ENCODE measurements at places on chromosomes 6 and 20.

- DNase-seq = no peak
These were observed 14.8 kb downstream of the CST7 start for GRCh38 chr20:24963672-24964505.

DNA sequence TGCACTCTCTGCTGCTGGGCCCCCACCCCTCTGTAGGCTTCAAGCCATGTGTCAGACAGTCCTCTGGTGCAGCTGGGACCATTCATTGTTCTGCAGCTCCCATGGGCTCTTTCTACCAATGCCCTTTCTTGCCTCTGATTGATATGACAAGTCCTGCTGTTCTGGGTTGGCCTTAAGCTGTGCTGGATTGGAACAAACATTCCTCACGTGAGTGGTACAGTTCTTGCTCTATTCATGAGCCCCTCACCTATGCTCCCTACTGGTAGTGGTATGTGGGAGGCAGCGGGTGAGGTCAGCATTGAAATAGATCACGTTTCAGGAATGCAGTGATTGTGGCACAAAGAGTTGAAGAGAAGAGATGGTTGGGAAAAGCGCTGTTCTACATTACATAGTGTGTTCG, 48.8 kb upstream of the RALY start:
- no peak for DNase-seq

DNA sequence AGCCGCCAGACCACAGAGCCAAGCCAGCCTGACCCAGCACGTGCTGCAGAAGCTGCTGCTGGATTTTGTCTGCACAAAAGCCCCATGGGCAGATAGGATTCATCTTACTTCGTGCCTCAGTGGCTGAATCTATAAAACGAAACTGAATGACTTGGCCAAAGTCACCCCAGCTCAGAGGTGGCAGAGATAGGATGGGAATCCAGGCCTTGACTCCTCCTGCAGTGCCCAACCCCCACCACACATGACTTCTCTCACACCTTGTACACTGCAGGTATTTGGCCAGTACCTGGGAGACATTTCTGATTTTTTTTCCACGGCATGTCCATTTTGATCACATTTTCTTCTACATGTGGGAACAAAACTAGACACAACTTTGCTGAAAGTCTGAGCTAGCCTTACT, 182.1 kb downstream of the ANKRD60 start:
- DNase-seq = no peak

- no peak for DNase-seq
These were observed 30.9 kb upstream of the ASXL1 start for GRCh38 chr20:32327087-32327681.

GRCh38 chr6:89350281-89350966, 2.1 kb downstream of the UBE2J1 start:
- DNase-seq = no peak

GRCh38 chr6:166489301-166490155, 97.0 kb downstream of the RAMACL start:
- no peak for DNase-seq

- DNase-seq = no peak
These were observed 126.0 kb upstream of the LRFN2 start for GRCh38 chr6:40713002-40713719.

DNA sequence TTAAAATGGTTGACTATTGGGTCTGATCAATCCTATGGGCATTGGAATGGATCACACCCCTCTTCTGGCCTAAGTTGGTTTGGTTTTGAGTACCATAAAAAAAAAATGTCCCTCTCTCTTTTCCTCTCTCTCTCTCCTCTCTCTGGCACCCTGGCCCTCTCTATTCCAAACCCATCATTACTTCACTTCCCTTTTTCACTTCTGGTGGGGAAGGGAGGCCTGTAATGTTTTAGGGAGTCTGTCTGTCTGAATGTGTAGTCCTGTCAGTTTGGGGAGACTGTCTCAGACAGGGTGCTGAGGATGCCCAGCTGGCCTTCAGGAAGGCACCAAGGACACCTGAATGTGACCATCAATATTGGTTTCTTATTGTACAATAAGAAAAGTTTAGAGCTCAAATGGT, 165.8 kb downstream of the CD24 start:
- no peak for DNase-seq

GRCh38 chr6:113464960-113465359, 392.2 kb upstream of the MARCKS start:
- peak; percentile 47 for DNase-seq

DNA sequence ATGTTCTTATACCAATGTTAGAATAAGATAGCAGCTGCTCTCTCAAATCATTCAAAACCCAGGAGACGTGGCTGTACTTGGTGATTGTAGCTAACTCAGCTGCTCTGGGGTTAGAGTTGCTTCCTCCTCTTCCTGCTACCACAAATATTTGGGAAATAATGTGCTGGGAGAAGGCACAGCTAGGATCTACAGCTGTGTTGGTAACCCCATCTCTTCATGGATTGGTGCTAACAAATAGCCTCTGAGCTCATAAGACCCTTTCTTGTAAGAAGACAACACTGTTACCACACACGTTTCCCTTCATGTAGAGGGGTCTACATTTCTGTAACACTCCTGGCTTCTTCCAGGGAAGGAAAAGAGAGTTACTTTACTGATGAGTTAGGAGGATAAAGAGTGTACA, 911.0 kb upstream of the CITED2 start:
- no peak for DNase-seq

GRCh38 chr6:166476061-166476591, 93.4 kb upstream of the MPC1 start:
- no peak for DNase-seq

DNA sequence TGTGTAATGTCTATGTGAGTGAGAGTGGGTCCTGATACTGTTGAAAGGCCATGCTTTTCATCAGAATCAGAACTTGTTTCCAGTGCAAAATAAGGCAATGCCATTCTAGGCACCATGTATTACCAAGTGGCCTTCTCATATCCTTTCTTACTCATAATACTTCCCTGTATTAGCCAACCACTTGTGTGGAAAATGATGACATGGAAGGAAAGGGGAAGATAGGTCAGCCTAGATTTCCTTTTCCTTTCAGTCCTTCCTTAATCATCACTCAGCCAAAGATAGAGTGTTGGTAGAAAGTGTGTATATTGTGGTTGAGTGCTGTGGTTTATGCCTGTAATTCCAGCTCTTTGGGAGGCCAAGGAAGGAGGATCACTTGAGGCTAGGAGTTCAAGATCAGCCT, 158.6 kb upstream of the PREP start:
- DNase-seq = no peak

DNA sequence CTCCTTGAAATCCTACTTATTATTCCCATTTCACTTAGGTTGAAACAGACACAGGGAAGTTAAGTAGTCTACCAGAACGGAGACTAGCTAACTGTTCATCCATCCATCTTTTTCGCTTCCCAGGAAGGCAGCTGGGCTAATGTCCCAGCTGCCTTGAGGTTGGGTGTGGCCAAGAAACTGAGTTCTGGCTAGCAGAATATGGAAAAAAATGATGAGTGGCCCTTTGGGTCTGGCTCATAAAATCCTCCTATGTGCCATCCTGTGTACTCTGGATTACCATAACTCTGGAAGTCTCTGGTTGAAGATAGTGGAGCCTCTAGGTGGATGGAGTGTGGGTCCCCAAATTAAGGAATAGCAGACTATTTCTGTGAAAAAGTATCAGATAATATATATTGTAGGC, 206.2 kb downstream of the HIVEP2 start:
- no peak for DNase-seq

DNA sequence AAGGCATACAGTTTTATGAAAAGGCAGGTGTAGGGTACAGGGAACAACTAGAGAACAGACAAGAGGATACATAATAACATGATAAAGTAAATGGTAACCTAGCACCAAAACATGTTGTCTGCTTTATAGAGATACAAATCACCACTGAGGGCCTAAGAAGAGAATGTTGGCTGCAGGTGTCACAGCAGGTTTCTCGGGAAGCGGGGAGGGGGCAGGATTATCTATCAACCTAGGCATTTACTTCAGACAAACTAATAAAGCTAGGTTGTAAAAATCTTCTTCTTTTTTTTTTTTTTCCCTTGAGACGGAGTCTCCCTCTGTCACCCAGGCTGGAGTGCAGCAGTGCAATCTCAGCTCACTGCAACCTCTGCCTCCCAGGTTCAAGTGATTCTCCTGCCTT, 22.7 kb downstream of the PIM1 start:
- DNase-seq = no peak

- no peak for DNase-seq
These were observed 18.2 kb upstream of the CEP85L start for GRCh38 chr6:118669561-118669960.

- DNase-seq = no peak
These were observed 4.8 kb upstream of the PRPH2 start for GRCh38 chr6:42727087-42727611.

DNA sequence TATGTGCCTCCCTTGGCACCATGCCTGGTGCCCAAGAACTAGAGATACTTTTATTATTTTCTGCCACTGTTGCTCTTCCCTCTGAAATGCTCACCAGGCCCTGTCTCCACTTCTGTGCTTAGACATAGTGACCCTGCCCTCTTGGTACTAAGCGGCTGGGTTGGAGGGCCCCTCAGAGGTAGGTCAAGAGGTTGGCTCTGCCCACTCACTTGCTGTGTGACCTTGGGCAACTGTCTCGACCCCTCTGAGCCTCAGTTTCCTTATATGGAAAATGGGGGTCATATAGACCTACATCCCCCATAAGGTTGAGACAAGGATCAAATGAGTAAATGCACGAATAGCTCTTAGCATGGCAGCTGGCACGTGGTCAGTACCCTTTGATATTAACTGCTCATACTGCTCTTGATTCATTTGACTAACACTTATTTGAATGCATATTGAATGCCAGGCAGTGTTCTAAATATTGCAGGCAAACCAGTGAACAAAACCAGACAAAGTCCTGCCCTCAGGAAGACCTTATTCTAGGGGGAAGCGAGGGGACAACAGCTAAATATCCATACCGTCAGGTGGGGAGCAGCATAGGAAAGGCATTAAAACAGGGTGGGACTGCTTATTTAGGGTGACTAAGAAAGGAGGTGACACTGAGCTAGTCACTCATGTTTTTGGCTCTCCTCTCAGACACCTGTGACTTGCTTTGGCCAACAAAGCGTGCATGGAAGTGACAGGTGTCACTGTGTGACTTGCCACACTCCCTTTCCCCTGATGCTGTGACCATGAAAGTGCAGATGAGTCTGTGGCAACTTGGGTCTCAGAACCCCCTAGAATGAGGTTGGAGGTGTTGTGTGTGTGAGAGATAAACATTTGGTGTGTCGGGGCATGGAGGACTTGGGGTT, 14.3 kb upstream of the SPO11 start:
- DNase-seq = no peak

GRCh38 chr6:169160091-169160854, 93.4 kb downstream of the THBS2 start:
- no peak for DNase-seq

DNA sequence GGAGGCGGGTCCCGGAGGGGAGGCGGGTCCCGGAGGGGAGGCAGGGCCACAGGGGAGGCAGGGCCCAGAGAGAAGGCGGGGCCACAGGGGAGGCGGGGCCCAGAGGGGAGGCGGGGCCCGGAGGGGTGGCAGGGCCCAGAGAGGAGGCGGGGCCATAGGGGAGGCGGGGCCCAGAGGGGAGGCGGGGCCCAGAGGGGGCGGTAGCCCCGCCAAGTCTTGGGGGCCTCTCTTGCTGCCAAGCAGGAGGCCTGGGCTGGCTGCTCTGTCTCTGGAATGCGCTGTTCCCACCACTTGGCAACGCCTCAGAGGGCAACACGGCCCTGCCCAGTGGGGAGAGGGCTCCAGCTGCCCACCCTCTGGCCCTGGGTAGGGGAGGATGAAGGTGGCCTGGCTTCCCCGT, 80.5 kb downstream of the YTHDF1 start:
- DNase-seq = no peak

- DNase-seq = no peak
These were observed 42.3 kb downstream of the GPR63 start for GRCh38 chr6:96794980-96795379.

DNA sequence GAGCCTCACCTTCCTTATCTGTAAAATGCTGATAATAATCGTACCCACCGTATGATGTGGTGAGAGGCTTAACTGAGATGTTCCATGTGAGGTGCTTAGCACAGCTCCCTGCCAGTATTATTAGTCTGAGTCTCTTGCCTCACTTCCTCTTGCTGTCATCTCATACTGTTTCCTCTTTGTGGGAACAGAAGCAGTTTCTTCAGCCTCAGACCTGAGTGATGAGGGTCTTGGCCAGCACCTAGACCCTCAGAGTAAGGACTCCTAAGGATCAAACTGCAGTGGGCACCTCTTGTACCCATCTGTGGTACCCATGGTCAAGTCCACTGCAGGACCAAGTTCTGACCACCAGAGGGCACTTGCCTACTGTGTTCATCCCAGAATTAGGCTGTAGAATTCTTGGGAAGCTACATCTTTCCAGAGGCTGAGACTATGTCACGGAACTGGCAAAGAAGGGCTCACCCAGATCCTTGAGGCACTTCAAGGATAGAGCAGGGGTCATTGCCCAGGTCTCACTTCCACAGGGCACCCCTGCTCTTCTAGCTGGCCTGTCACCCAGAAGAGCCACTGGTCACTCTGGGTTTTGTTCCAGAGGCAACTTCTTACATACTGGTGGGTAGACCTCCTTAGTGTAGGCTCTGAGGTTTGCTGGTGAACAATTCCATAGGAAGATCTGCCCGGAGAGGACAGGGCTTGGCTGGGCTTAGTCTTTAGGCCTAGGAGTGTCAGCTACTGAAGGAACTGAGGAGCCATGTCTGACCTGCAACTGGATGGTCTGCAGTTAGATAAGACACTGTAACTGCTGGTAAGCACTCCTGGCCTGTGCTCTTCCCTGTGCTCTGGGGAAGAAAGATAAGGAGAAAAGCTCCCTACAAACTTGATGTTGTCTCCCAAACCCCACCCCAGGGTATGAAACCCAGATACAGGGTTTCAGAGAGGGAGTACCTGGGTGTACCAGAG, 20.6 kb upstream of the SGK2 start:
- peak; percentile 93 for DNase-seq

DNA sequence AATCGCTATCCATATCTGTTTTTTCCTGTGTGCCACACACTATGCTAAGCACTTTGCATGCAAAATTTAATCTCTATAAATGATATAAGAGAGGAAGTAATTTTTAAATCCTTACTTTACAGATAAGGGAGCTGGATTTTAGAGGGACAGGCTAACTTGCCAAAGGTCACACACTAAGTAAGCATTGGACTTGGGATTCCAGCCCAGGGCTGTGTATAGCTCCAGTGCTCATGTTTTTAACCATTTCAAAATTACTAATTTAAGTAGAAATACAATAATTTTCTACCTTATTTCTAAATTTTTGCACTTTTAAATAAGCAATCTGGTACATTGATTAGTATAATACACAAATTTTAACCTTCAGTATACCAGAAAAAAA, 144.6 kb downstream of the UST start:
- no peak for DNase-seq

GRCh38 chr6:87699576-87699975, 2.5 kb downstream of the AKIRIN2 start:
- no peak for DNase-seq

GRCh38 chr6:94269256-94269655, 849.9 kb upstream of the EPHA7 start:
- DNase-seq = no peak

DNA sequence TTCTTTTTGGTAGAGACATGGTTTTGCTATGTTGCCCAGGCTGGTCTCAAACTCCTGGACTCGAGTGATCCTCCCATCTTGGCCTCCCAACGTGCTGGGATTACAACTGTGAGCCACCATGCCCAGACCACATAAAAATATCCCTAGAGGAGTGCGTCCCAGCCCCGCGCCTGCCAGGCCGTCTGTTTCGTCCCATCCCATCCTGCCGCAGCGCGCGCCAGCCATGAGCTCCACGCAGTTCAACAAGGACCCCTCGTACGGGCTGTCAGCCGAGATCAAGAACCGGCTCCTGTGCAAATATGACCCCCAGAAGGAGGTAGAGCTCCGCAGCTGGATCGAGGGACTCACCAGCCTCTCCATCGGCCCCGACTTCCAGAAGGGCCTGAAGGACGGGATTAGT, 16.6 kb upstream of the AMD1 start:
- no peak for DNase-seq
